ENCODE measurements at places on chromosomes 1 and 21.

GRCh38 chr1:24442764-24443163 is 27.2 kb downstream of the NIPAL3 start:
- no peak for DNase-seq

- peak; percentile 81 for DNase-seq
These were observed 14.5 kb upstream of the CPT2 start for GRCh38 chr1:53182111-53182593.

GRCh38 chr1:1914971-1915692 is at the start of gene CALML6:
Gene CALML6, plus strand, starts transcription at chr1:1915260. Its CDS starts 21 bp downstream, at chr1:1915281.
- DNase-seq: no peak

GRCh38 chr1:23585321-23586022 is 26.2 kb upstream of the ID3 start:
- DNase-seq: no peak

DNA sequence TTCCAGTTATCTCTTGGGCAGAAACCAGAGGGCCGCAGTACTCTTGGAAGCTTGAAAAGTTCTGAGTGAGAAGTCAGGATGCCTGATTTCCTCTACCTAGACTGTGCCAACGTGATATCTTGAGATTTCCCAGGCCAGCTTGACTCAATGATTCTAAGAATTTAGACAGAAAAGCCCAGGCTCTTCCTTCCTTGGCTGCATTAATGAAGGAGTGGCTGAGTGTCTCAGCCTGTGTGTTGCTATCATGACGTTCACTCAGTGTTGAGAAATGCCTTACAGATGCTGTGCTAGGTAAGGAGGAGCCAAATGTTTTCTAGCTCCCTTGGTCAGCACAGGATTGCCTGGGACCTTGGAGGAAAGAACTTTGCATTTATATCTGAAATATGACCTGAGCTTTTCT is 454.1 kb upstream of the USP24 start:
- DNase-seq: no peak
